Peyer's patch (tissue), 4 donors: ENCODE measurements at places on chromosomes 2 and 18.

DNA sequence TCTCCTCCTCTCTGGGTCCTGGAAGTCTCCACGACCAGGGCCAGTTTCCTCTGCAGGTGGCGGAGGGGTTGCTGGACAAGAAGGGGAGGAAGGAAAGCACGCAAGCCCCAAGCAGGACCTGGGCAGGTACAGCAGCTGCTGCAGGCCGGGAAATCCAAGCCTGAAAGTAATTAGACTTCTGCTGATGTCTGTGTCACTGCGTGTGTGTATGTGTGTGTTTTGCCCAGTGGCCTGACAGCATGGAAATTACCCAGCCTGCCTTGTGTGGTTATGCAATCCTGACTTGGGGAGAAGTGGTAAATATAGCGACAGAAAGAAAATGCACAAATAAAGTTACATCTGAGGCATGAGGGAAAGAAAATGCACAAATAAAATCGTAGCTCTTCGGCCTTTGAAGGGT is 121.8 kb upstream of the ZBTB14 start:
- no peak for DNase-seq

- DNase-seq: no peak
Measured at GRCh38 chr2:13682540-13683272, 949.8 kb upstream of the LRATD1 start.

GRCh38 chr18:9380621-9381395 is 46.2 kb downstream of the TWSG1 start:
- no peak for DNase-seq

DNA sequence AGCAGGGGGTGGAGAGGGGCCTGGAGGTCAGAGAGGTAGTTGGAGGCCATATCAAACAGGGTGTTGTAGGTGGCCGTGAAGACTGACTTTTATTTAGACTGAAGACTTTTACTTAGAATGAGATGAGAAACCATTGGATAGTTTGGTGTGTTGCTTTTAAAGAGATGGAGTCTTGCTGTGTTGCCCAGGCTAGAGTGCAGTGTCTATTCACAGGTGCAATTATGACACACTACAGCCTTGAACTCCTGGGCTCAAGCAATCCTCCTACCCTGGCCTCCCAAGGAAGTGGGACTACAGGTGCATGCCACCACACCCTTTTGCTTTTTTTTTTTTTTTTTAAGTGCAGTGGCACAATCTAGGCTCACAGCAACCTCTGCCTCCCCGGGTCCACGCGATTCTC is 2.5 kb upstream of the LRPPRC start:
- DNase-seq: no peak

GRCh38 chr2:102226612-102227391 is 40.0 kb downstream of the IL1RL2 start:
- no peak for DNase-seq
